ENCODE measurements at places on chromosomes 2 and 18. TPM values are rescaled to one million over a fixed set of nuclear protein-coding genes. Genes with fewer than 3 reads are reported as not detected.

The STARD6 gene
- not detected for total RNA-seq

The CRYBA2 gene
- not detected for total RNA-seq

The ARPC2 gene
- 250 TPM for total RNA-seq

The GRB14 gene
- 6.4 TPM for total RNA-seq

The SETBP1 gene
- total RNA-seq = 10.7 TPM

The DSC3 gene
- 3.3 TPM for total RNA-seq

The POTEI gene
- 2.4 TPM for total RNA-seq

The CDKL4 gene
- 0.66 TPM for total RNA-seq

The ACVR1C gene
- total RNA-seq = 0.04 TPM

The NEU2 gene
- total RNA-seq = not detected

The BMP10 gene
- 0.95 TPM for total RNA-seq

The GDF7 gene
- 0.14 TPM for total RNA-seq

The FAM228A gene
- 1.7 TPM for total RNA-seq

The PDE1A gene
- total RNA-seq = 0.32 TPM

The TSGA10 gene
- total RNA-seq = 7.8 TPM

The CXXC1 gene
- total RNA-seq = 89.1 TPM

The IL1R2 gene
- not detected for total RNA-seq

The CHN1 gene
- 64.3 TPM for total RNA-seq

The FLACC1 gene
- total RNA-seq = 0.53 TPM

The SERPINB13 gene
- not detected for total RNA-seq

The DNAJC5G gene
- 14.1 TPM for total RNA-seq

The RNF152 gene
- total RNA-seq = 3.9 TPM

The PLB1 gene
- total RNA-seq = 0.39 TPM

The GAL3ST2 gene
- total RNA-seq = 0.18 TPM

The GATA6 gene
- 182 TPM for total RNA-seq

The CPLX4 gene
- total RNA-seq = not detected

The HAAO gene
- total RNA-seq = 0.30 TPM

The SGO2 gene
- total RNA-seq = 13.9 TPM

The CYTIP gene
- total RNA-seq = not detected

The COL6A3 gene
- total RNA-seq = 4.1 TPM

The IL36B gene
- total RNA-seq = not detected

The SLC14A1 gene
- not detected for total RNA-seq

The OSR1 gene
- 20.8 TPM for total RNA-seq

The TTR gene
- total RNA-seq = 0.98 TPM

The CCDC178 gene
- not detected for total RNA-seq

The UGT1A10 gene
- not detected for total RNA-seq

All from cardiac muscle cell (in vitro differentiated cells and primary cell).